ENCODE measurements at places on chromosomes 6 and 20. TPM values are rescaled to one million over a fixed set of nuclear protein-coding genes. Genes with fewer than 3 reads are reported as not detected.

The SLC2A10 gene
- 8.0 TPM for total RNA-seq

The RAB32 gene
- total RNA-seq, result 277 TPM

The NQO2 gene
- 35.8 TPM for total RNA-seq

The PLCB1 gene
- total RNA-seq, result 0.17 TPM

- no peak for DNase-seq
These were observed 20.0 kb downstream of the CCN2 start for GRCh38 chr6:131931063-131931750.

- DNase-seq, result no peak
These were observed 31.2 kb downstream of the NUS1 start for GRCh38 chr6:117706504-117706903.

DNA sequence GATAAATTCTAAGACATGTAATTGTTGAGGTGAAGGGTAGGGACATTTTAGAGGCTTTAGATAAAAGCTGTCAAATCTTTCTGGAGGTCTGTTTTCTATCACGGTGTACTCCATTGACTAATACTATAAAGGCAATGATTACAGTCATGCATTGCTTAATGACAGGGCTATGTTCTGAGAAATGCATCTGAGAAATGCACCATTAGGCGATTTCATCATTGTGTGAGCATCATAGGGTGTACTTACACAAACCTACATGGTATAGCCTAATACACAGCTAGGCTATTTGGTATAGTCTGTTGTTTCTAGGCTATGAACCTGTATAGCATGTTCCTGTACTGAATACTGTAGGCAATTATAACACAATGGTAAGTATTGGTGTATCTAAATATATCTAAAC lies 71.3 kb upstream of the FYN start:
- no peak for DNase-seq

GRCh38 chr6:52195886-52196285 lies 9.7 kb downstream of the IL17A start:
- DNase-seq, result no peak

DNA sequence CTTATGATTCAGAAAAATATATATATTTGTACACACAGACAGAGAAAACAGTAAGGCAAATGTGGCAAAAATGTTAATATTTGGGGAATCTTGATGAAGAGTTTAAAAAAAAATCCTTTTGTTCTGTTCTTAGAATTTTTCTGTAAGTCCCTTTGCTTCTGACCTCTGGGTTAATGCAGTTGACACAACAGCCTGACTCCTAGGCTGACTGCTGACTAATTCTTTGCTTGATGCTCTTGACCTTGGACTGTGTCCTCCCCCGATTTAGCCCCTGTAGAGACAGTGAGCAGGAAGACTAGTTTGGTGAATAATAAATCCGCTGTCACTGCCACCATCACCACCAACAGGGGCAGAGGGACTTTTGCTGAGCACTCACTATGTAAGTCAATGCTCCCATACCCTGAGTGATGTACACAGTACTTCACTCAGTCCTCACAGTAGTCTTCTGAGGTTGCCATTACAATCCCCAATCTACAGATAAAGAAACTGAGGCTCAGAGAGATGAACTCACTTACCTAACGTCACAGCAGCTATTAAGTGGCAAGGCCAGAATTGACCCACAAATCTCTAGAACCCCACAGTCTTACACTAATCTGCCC lies 71.7 kb downstream of the SNX5 start:
- DNase-seq, result no peak

- no peak for DNase-seq
These were observed 127.5 kb downstream of the RIN2 start for GRCh38 chr20:19885594-19885938.

GRCh38 chr6:30006170-30007131 lies 54.6 kb upstream of the POLR1H start:
- no peak for DNase-seq

GRCh38 chr6:3147914-3148757 lies 9.2 kb downstream of the TUBB2A start:
- DNase-seq, result no peak
